ENCODE measurements at places on chromosomes 1 and 21.

DNA sequence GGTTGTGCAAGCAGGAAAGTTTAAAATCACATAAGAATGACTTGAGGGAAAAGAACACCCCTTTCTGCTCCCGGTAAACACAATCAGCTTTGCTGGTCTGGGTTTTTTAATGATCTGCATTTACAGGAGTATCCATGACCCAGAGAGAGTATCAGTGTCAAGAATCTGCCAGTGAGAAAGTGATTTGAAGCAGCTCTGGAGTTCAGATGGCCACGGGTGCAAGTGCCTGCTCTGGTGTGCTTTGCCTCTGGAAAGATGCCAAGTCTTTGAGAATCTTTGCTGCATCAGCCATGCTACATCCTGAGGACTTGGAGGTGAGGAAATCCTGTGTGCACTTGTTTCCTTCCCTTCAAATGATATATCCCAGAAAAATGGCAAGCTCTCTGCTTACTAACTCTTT is 18.6 kb upstream of the MYSM1 start:
- DNase-seq, result no peak

GRCh38 chr1:245874942-245875580 is 632.0 kb downstream of the SMYD3 start:
- no peak for DNase-seq

- no peak for DNase-seq
Observed at GRCh38 chr21:45913886-45914285, 67.7 kb upstream of the COL6A1 start.

DNA sequence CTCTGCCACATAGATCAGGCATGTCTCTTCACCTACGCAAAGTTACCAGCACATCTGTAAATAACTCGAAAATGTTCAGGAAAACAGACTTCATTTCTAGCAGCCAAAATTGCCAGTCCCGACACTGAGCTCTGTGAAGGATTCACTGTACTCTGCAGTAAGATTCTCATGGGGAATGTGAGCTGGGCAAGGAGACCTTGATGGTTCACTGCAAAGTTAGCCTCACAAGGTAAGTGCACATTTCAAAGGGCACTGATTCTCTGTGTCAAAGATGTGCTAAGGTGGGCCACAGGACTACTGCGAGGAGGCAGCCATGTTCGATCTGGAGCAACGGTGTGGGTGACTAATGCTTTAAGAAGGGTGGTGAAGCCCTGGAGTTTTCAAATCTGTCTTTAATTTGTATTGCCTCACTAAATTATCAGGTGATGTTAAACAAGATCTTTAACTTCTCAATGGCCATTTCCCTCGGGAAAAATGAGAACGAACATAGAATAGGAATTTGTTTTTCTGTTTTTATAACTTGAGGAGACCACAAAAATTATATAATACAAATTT is 25.2 kb downstream of the STPG1 start:
- DNase-seq, result no peak

GRCh38 chr1:169868978-169869377 is 24.7 kb downstream of the SCYL3 start:
- no peak for DNase-seq

GRCh38 chr21:45405271-45405818 is 380 bp downstream of the COL18A1 start:
- no peak for DNase-seq

DNA sequence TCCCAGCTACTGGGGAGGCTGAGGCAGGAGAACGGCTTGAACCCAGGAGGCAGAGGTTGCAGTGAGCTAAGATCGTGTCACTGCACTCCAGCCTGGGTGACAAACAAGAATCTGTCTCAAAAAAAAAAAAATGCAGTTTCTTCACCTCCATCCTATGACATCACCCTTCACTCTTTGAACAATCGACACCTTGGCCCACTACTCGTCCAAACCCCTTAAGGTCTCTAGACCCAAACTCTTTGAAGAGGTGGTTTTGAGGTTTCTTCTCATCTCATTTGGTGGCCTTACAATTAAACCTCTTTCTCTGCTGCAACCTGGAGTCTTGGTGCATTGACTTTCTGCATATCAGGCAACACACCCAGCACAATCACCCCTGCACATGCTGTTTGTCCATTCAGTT is 86.1 kb downstream of the SLC16A1 start:
- no peak for DNase-seq

GRCh38 chr1:206079135-206079534 is 26.2 kb downstream of the RHEX start:
- DNase-seq, result peak; percentile 88

DNA sequence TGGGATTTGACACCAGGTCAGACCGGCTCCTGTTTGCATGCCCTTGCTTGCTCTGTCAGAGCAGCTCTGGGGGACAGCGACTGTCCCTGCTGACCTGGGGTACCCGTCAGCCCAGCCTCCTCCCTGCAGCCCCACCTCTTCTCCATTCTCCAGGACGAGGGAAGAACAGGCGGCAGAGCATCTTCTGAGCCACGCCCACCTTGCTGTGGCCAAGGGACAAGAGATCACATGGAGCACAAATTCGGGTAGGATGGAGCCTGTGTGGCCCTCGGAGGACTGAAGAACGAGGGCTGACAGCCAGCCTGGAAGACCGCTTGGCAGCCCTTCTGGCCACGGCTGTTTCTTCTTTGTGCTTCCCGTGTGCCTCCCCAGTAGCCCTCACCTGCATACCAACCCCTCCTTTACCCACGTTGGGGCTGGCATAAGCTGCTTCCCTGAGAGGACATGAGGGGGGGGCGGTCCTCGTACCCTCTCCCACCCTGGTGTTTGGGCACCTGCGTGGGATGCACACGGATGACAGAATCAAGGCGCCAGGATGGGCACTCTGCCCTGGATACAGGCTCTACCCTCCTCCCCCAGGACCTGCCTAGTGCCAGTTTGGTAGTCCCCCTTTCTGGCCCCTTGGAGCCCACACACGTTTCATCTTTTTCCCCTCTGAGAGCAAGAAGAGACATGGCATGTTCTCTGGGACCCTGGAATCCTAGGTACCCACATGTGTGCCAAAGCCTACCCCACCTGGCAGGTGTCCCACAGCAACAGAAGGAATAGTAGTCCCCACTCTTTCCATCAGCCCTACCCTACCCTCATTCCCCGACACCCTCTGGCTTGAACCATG is 26.9 kb downstream of the CDK18 start:
- no peak for DNase-seq
